ENCODE measurements at places on chromosomes 2 and 18. TPM values are rescaled to one million over a fixed set of nuclear protein-coding genes. Genes with fewer than 3 reads are reported as not detected.

DNA sequence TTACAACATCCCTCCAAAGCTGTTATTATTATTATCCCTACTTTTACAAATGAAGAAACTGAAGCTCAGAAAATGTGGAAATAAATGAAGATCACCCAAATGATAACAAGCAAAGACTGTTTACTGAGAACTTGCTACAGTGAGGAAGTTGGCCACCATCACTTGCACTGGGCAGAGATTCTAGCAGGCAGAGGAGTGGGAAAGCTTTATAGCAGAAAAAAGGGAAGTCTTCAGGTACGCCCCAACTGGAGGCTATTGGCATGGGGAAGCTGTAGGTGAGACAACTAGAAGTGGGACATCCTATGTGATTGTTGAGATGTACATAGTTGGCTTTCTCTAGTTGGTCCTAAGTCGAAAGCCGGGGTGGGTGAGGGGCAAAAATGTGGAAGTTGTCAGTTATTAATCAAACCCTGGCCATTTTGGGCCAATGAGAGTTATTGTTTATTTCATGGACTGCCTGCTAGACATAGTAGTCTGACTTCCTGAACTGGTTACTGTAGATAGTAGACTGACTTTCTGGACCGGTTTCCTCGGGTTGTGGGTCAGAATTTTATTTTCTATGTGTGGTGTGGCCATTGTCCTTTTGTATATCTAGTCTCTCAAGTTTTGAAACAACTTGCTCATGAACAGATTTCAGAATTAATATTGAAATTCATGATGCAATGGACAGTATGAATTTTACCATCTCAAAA lies 40.2 kb upstream of the STAT4 start:
- H3K36me3 ChIP-seq, result no peaks in the 10 kb centered on the region
- H3K4me3 ChIP-seq, result no peak overlapping the region
- no peak overlapping the region for H3K27ac ChIP-seq
- no peaks in the 10 kb centered on the region for H3K4me1 ChIP-seq

DNA sequence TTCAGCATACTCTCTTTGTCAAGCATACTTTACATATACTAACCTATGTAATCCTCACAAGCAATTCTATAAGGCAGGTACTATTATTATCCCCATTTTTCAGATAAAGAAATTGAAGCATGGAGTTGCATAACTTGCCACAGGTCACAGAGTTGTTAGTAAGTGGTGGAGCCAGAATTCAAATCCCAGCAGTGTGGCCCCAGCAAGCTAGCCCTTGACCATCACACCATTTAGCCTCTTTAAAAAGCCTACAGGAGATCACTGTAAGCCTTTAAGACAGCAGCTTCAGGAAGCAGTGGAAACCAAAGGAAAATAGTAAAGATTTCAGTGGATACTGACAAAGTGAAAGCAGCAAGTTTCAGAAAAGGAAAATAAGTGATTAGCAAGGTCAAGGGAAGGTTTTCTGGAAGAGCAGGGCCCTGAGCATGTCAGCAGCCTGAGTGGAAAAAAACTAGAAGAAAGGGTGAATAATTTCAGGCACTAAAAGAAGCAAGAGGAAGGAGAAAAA lies 11.7 kb downstream of the B4GALT6 start:
- no peak overlapping the region for H3K27ac ChIP-seq
- H3K27me3 ChIP-seq, result no peaks in the 10 kb centered on the region
- H3K4me3 ChIP-seq, result no peak overlapping the region
- no peak for DNase-seq

- no peaks in the 10 kb centered on the region for H3K36me3 ChIP-seq
- H3K27ac ChIP-seq, result no peak overlapping the region
- no peaks in the 10 kb centered on the region for H3K27me3 ChIP-seq
- peaks cover 21% of the 10 kb centered on the region for H3K4me1 ChIP-seq
Observed at GRCh38 chr2:18304849-18305248, 255.6 kb downstream of the RDH14 start.

- no peak overlapping the region for H3K4me3 ChIP-seq
- H3K27ac ChIP-seq, result peak overlapping the region; percentile 3
- peak; percentile 61 for DNase-seq
- no peaks in the 10 kb centered on the region for H3K27me3 ChIP-seq
- no peaks in the 10 kb centered on the region for H3K36me3 ChIP-seq
Observed at GRCh38 chr2:55965966-55966365, 42.4 kb upstream of the EFEMP1 start.

GRCh38 chr2:200525066-200525465 lies 941 bp upstream of the SGO2 start:
- H3K36me3 ChIP-seq, result no peaks in the 10 kb centered on the region
- no peak for DNase-seq
- no peak overlapping the region for H3K4me3 ChIP-seq

GRCh38 chr18:79518028-79518682 lies 122.4 kb downstream of the NFATC1 start:
- no peak for DNase-seq
- H3K4me3 ChIP-seq, result no peak overlapping the region
- peaks cover 13% of the 10 kb centered on the region for H3K27me3 ChIP-seq
- H3K36me3 ChIP-seq, result no peaks in the 10 kb centered on the region
- no peak overlapping the region for H3K27ac ChIP-seq
- no peaks in the 10 kb centered on the region for H3K4me1 ChIP-seq

DNA sequence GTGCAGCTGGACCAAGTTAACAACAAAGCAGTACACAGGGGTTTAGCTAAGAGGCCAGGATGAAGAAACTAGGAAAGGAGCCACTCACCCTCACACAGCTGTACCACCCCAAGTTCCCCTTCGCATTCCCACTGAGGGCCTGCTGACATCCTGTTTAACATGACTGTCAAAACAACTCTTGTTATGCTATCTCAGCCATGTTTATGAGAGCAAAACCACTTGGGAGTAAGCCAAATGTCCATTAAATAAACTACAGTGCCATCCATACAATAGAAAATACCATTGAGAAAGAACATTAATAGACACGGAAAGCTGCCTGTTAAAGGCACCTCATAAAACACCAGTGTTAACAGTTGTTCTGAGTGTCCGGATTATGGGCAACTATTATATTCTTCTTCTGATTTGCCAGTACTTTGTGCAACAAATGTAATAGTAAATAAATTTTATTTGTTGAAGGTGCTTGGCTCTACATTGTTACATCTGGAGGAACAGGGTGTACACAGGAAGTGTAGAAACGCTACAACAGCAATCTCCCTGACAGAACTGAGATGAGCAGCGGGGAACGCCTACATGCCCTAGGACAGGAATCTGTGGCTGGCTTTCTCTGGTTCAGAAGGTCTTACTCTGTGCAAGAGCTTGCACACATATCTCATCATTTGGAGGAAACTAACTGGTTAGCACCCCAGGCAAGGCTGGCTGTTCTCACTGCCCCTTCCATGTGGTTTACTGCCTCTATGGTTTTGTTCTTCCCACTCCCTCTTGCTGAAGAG lies 85.6 kb downstream of the EHD3 start:
- no peaks in the 10 kb centered on the region for H3K27me3 ChIP-seq
- peaks cover 19% of the 10 kb centered on the region for H3K4me1 ChIP-seq
- H3K27ac ChIP-seq, result no peak overlapping the region

GRCh38 chr2:39385172-39385571 lies 51.9 kb downstream of the MAP4K3 start:
- no peaks in the 10 kb centered on the region for H3K27me3 ChIP-seq
- H3K36me3 ChIP-seq, result no peaks in the 10 kb centered on the region
- peaks cover 10% of the 10 kb centered on the region for H3K4me1 ChIP-seq

GRCh38 chr2:32284321-32284720 lies 6.6 kb downstream of the YIPF4 start:
- DNase-seq, result peak; percentile 34
- H3K4me3 ChIP-seq, result no peak overlapping the region
- H3K27me3 ChIP-seq, result no peaks in the 10 kb centered on the region

DNA sequence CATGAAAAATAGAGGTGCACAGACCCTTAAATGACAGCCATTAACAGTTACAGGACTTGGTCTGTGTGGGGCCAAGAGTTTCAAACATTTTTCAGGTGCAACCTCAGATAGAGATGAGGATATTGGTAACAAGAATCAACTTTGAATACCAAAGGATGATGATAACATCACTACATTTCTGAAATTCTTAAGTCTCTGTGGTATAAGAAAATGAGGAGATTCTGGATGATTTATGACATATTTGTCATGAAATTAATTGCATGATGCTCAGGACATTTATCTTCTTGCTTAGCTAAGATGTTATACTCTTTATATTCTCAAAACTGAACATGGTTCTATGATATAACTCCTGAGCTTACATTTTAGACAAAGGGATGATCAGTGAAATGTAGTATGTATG lies 471.8 kb upstream of the CWC22 start:
- no peaks in the 10 kb centered on the region for H3K27me3 ChIP-seq
- no peaks in the 10 kb centered on the region for H3K4me1 ChIP-seq
- H3K27ac ChIP-seq, result no peak overlapping the region
- DNase-seq, result peak; percentile 39

The DAPL1 gene
- total RNA-seq, result not detected

The UBE2E3 gene
- 140 TPM for total RNA-seq

The SLC4A5 gene
- total RNA-seq, result 0.41 TPM

The INHA gene
- total RNA-seq, result 0.52 TPM

The WDR35 gene
- 9.6 TPM for total RNA-seq

The ZSWIM2 gene
- not detected for total RNA-seq

The MATN3 gene
- total RNA-seq, result 13.3 TPM

The GALNT3 gene
- 16.4 TPM for total RNA-seq

All from astrocyte (in vitro differentiated cells and primary cell).